Fibroblast of upper back skin (primary cell): ENCODE measurements at places on chromosomes 5 and 9.
A peak's percentile ranks its signal among the peaks of the same experiment; 100 is the strongest.

DNA sequence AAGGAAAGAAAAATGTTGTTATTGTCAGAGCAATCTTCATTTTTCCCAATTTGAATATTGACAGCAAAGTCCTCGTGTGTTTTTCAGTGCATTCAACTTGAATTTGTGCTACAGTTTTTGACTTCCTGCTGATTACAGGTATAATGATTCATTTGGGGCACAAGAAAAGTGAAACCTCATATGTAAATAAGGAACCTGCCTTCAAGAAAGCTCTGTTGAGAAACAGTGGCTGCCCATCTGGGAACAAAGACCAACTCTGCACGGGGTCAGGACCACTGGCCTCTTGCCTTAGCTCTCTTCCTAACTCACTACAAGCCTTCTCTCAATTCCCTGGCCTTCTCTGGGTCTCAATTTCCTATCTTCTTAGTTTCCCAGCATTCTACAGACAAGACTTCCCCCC lies 21.0 kb downstream of the TIMD4 start:
- no peak for DNase-seq

GRCh38 chr5:74948031-74948546 lies 81.9 kb upstream of the FAM169A start:
- DNase-seq, result no peak

DNA sequence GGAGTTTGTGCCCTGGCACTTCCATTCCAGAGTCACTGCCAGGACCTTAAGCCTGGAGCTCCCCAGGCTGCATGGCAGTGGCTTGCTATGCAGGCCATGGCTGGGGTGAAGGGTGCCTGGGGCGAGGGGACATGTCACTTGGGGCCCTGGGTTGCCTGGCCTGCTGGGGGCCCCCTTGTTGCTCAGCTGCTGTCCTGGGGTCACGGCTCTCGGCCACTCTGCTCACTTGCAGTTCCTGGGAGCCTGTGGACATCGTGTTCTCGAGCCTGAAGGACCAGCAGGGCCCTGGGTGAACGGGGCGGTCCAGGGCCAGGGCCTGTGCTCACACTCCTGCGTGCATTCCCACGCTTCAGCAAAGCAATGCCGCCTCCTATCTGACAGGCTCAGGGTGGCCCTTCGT lies 14.5 kb upstream of the SLC2A6 start:
- no peak for DNase-seq

- no peak for DNase-seq
Measured at GRCh38 chr5:33227247-33227646, 213.5 kb upstream of the TARS1 start.

GRCh38 chr9:20604562-20604961 lies 17.7 kb downstream of the MLLT3 start:
- DNase-seq, result no peak

- DNase-seq, result peak; percentile 60
Measured at GRCh38 chr5:34045023-34045422, 2.0 kb upstream of the C1QTNF3 start.

DNA sequence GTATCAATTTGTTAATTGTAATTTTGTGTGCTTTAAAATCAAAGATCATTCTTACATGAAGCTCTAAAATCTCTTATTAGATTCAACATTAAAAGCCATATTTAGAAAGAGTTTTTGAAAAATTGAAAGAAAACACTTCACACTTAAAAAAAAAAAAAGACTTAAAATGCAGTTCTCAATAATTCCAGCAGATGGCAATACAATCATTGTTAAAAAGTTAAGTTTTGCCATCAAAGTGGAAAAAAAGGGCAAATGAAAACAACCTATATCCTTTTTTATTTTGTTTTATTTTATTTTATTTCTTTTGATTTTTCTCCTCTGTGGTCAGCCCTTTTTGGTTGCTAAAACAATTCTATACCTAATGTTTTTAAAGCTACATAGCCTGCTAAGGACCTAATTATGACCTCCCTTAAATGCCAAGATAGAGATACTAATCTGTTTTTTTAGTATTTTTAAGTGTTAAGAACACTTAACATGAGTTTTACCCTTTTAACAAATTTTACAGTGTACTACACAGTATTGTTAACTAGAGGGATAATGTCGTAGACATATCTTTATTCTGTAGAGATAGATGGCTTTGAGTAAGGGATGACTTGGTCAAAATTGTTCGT lies 154.2 kb upstream of the DAB2 start:
- peak; percentile 31 for DNase-seq

DNA sequence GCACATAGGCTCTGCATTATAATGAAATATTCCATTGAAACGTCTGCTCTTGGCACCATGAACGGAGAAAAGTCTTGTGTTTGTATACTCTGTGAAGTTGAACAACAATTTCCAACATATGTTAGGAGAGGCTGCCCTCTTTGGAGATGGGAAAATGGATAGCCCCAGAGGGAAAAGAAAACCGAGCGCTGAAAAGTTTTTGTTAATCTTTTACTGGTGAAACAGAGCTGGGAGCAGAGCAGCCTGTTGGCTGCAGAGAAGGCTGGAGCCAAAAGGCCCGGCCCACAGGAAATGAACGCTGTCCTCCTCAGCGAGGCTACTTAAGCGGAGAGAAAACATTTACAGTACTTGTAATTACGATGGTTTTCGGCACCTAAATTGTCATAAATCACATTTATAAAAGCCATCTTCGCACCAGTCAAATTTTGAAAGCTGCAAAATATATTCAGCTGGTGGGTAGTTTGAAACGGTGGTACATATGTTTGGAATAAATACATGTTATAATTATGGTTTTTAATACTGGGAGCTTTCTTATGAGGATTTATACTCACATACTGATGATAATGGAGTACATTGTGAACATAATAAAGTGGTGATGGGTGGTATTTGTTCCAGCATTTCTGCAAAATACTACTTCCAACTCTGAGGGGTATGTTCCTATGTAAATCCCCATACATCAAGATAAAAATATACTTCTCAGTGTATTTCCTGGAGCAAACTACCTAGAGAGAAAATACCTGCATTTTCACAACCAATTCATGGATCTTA lies 129.6 kb upstream of the CNTLN start:
- peak; percentile 80 for DNase-seq

DNA sequence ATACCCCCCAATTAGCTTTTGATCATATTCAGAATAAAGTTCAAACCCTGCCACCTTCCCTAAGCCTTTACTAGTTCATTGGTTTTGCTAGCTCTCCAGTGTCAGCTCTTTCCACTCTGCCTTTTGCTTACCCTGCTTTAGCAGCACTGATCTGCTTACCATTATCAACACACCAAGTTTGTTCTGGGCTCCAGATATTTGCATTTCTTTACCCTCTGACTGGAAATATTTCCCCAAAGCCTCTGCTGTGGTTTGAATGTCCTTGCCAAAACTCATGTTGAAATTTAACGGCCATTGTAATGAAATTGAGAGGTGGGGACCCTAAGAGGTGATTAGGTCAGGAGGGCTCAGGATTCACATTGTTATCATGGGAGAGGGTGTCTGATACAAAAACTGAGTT lies 99.5 kb downstream of the GCNT1 start:
- DNase-seq, result no peak

DNA sequence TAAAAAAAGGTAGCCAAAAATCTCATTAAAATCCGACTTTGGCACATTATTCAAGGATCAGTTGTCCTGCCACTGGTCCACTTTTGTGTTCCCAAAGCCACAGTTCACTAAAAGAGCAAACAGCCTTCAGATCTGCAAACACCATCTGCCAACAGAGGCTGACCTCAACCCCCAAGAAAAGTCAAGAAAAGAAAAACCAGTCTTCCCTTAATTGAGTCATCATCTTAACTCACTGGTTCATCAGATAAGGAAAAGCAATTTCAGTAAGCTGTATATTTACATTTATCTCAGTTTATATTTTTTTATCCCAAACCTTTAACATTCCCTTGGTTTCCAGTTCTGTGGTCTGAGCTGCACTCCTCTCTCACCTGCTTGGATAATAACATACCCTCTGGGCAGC lies 21.2 kb downstream of the RASEF start:
- DNase-seq, result no peak

DNA sequence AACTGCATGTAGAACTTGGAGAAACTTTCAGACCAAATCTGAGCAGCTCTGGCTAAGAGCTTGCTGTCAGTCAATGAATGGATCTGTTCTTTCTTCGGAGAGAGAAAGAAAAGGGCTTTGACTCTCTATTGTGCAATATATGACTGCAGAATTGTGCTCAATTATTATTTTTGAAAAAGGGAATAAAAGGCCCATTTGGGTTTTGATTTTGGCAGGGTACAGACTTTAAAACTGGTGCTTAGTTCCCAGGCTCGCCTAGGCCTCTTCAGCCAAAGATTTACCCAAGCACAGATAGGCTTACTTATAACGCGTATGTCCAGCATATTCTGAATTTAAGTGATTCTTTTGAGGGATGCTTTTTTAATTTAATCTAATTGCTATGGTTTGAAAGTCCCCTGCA lies 59.3 kb downstream of the RETREG1 start:
- DNase-seq, result no peak

- DNase-seq, result no peak
Measured at GRCh38 chr9:123651273-123651672, 278.7 kb downstream of the DENND1A start.

DNA sequence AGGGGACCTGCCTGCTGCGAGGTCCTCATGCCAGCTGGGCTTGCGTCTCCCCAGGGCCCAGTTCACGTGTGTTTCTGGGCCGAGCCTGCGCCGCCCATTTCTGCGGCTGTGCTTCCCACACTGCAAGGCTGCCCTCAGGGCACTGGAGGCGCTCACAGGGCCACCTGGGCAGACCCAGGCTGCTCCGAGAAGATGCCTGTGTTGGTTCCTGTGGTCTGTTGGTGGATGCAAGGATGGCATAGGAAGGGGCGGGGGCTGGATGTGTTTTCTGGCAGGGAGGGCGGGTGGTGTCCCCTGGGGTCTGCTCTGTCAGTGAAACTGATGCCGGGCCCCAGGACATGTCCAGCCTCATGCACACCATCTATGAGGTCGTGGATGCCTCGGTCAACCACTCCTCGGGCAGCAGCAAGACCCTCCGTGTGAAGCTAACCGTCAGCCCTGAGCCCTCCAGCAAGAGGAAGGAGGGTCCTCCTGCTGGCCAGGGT lies 25.9 kb downstream of the NKD2 start:
- DNase-seq, result no peak

- no peak for DNase-seq
Measured at GRCh38 chr5:83848941-83849340, 128.3 kb upstream of the HAPLN1 start.

GRCh38 chr9:88344013-88344412 lies 44.2 kb upstream of the SPIN1 start:
- DNase-seq, result no peak

DNA sequence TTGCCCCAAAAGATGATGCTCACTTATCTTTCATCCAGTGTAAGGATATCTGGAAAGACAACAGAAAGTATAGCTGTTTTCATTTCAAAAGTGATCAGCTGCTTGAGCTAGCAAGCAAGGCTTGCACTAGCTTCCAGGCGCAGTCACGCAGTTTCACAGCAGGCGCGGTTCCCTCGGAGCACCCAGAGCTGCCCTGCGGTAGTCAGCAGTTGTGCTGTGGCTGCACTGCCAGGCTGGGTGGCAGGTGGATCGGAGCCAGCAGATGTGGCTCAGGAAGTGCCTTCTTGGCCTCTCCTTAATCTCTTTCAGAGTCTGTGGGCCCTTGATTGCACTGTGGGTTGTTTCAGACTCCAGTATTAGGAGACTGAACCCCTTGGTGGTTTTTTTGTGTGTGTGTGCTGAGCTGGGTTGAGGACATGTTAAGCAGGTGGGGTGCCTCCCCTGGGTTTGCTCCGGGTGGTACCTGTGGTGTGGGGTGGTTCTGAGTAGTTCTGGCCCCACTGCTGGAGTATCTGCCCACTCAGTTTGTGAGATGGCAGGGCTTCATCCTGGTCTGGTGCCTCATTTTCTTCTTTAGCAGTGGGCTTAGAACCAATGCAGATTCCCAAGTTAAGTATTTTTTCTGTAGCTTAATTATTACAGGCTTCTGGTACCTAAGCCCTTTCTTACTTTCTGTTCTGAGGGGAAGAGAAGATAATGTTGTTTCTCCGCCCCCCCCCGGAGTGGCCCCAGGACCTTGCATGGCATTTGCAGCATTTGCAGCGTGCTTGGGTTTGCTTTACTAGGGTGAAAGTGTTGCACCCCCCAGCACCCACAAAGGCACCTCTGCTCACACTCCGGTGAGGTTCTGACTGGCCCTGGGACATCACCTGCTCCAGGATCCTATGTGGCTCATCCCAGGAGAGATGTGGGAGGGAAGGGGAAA lies 16.4 kb downstream of the TENT4A start:
- no peak for DNase-seq

DNA sequence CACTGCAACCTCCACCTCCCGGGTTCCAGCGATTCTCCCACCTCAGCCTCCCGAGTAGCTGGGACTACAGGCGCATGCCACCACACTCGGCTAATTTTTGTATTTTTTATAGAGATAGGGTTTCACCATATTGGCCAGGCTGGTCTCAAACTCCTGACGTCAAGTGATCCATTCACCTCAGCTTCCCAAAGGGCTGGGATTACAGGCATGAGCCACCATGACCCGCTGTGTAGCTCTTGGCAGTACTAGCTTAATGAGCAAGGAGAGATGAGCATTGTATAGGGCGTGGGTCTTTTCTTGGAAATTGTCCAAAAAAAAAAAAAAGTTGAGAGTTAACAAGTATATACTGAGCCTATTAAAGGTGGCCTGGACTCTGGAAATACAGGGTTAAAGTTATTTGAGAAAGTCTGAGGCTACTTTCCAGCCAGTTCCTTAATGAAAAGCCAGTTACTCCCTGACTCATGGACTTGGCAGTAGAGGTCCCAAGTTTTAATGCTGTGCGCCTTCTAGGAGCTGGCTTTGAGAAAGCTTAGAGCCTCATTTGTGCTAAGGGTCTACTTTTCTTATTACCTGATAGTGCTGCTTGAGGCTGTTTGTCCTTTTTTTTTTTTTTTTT lies 4.2 kb upstream of the FGF18 start:
- peak; percentile 58 for DNase-seq

DNA sequence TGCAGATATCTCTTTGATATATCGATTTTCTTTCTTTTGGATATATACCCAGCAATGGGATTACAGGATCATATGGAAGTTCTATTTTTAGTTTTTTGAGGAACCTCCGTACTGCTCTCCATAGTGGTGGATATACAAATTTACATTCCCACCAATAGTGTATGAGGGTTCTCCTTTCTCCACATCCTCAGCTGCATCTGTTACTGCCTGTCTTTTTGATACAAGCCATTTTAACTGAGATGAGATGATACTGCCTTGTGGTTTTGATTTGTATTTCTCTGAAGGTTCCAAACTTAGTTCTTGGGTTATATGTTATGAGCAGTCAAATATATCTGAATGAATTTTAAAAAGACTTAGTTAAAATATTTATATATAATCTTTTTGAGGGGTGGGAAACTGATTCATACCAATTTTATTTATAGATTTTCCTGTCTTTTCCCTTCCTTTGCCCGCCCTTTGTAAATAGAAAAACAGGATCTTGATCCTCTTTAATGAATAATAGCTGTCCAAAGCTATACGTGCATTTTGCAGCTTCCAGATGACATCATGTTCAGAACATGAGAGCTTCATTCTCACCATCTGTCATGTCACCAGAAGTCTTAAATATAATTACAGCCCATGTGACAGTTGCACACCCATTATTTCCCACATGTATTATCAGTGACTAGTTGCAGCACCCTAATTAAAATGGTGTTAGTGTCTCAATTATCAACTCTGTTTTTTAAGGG lies 6.2 kb upstream of the ARHGEF28 start:
- no peak for DNase-seq
